ENCODE measurements at places on chromosomes 7 and 10.

- DNase-seq: peak; percentile 30
Observed at GRCh38 chr10:3126249-3126648, 46.3 kb downstream of the PITRM1 start.

GRCh38 chr7:35593899-35594298 lies 101.0 kb downstream of the HERPUD2 start:
- DNase-seq: peak; percentile 43

GRCh38 chr7:134535272-134535918 lies 8.0 kb downstream of the AKR1B10 start:
- DNase-seq: no peak

DNA sequence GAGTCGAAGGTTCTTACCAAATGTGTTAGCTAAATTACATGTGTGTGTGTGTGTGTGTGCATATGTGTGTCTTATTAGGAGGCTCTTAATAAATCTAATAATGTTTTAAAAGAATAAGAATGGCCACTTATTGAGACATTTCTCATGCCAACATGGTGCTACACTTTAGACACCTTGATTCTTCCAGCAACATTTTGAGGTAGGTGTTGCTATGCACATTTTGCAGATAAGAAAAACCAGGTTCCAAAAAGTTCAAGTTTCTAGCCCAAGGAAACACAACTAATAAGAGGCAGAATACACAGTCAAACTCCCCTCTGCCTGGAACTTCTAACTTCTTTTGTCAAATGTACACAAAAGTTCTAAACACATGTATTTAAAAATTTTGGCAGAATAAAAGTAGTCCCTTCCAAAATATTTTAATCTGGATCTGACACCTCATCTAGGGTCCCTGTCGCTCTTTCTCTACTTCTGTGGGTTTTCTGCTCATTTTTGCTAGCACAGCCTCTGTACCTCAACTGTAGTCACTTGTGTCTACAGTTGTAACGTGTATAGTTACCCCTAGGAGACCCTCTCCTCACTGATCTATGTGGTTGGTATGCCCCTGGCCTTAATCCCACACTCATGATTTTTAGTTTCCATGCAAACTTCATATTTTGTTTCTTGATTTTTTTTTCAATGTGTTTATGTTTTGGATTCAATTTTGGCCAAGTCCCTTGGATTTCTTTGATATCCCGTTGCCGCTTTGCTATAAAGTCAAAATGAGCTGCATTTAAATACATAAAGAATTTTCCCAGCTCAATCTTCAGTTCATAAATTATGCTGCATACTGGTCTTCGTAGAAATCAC lies 4.3 kb downstream of the ANKRD1 start:
- DNase-seq: no peak

DNA sequence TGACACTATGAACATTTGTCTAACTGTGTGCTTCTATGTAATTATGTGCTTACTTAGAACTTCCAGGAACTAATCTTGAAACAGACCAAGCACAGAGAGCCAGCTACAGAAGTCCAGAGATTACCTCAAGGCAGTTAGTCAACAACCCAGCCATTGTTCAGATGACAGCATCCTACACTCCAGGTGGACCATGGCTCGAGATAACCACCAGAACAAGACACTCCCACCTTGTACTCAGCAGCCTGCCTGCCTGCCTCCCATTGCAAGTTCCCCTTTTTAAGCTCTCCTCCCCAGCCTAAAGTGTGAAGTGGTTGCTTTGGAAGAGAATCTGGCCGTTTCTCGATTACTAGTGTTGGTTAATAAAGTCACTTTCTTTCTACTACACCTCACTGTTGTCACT lies 1080.6 kb upstream of the LRRN3 start:
- peak; percentile 80 for DNase-seq

DNA sequence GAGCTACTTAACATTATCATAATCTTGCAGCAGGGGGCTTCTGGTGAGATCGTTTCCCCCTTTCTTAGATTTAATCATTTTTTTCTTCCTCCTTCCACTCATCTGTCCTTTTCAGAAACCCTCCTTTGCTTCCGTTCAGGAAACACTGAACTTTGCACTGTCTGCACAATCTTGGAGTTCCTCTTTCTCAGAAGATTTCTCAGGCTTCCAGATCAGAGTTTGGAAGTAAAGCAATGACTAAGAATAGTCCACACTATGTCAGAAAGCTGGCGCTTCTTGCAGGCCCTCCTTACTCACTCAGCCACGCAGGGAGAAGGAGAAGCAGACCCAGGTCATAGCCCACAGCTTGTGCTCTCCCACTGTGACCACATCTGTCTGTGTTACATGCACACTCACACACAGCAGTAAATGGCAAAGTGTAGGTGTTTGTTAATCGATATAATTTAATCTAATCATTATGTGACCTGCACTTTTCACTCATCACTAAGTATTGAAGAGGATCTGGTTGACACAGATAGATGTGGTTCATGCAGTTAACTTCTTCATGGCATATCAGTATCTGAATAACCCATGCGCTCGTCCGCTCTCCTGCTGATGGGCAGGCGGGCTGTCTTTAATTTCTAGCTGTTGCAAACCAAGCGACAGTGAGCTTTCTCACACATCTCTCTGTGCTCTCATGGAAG lies 30.2 kb downstream of the ALOX5 start:
- no peak for DNase-seq

- DNase-seq: no peak
Observed at GRCh38 chr7:80832006-80832405, 86.8 kb downstream of the SEMA3C start.

GRCh38 chr10:118534136-118534535 lies 61.3 kb downstream of the PRLHR start:
- no peak for DNase-seq

DNA sequence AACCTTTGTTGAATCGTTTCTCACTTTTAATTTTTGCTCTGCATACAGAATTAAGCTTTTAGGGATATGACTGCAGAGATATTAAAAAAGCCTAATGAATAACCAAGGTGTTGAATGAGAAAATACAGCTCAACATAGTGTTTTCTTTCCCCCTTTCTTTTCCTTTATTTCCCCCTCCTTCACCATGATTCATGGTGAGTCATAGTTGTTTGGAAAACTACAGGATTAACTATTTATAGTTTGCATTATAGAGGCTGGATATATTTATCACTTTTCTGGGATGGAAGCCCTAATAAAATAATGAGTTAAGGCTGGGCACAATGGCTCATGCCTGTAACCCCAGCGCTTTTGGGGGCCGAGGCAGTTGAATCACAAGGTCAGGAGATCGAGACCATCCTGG lies 115.0 kb downstream of the DNAJB9 start:
- DNase-seq: peak; percentile 42

DNA sequence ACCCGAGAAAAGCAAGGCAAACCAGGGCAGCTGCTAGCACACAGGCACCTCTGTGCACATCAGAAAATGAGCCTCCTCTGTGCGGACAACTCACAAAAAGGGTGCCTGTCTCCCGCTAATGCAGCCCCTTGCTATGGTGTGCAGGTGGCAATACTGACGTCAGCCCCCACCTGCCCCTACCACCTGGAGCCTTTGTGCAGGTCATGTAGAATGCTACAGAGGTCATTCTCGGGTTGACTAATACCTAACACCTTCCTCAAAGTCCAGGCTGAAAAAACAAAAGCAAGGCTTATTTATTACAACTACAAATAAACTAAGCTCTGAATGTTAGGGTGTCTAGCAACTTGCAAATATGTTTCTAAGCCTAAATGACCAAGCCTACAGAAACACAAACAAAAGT lies 13.9 kb downstream of the PIP4K2A start:
- peak; percentile 94 for DNase-seq

DNA sequence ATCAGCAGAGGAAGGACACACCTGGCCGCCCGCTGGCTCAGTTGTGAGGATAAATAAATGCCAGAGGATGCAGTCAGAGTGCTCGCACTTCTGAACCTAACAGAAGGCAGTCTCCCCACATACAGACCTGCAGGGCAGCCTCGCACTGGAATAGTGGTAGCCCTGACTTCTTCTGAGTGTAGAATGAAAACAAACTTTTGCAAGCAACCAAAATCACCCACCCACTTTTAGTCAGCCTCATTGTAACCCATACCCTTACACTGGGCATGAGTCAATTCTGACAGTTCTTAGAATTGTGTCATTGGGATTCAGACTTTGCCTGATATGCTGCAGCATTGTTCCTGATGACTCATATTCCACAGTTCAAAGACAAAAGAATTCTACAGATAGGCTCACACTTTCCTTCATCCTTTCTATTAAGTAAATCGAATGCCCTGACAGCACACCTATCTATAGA lies 167.0 kb upstream of the CDK1 start:
- DNase-seq: peak; percentile 59

DNA sequence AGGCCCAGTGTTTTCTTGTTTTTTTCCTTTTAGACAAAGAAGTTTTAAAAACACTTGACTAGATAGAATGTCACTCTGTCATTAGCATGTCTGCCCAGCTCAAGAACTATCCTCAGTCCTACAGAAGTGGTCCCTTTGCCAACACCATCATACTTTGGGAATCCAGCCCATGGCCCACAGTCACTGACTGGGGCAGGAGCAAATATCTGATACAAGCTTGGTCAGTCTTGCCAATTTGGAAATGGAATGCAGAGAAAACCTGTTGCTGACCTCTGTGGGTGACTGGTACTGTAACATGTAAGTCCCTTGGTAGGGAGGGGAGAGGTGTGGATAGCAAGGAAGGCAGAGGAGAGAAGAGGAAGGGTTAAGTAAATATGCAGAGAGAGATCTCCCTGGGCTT lies 47.8 kb downstream of the IPMK start:
- no peak for DNase-seq

DNA sequence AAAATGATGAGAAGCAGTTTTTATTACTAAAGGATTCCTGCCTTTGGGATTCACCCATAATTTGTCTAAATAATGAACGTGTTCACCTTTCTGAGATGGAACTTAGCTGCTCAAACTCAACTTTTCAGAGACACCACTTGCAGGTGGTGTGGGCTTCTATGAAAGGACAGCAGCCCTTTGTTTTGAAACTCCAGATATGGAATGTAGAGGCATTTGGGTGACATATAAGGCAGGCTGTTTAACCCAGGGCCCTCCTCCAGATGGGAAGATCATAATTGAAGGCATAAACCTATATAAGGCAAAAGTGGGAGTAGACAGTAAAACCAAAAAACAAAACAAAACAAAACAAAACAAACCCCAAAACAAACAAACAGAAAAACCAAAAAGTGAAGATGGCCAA lies 11.9 kb upstream of the HUS1 start:
- DNase-seq: peak; percentile 28

DNA sequence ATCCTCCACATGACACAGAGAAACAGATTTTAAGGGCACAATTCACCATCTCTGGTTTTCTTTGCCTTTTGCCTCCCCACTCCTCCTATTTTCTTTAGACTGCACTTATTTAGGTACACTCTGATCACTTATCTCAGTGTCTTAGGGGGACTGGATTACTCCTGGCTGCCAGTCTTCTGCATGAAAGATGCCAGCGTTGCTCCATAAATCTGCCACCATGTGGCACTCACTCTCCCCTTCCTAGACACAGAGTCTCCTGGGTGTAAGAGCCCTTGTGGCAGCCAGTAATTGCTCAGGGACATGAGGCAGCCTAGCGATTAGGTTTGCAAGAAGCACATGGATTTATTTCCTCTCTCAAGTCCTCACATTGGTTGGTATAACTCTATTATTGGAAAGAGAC lies 34.5 kb upstream of the RBM20 start:
- DNase-seq: peak; percentile 76

DNA sequence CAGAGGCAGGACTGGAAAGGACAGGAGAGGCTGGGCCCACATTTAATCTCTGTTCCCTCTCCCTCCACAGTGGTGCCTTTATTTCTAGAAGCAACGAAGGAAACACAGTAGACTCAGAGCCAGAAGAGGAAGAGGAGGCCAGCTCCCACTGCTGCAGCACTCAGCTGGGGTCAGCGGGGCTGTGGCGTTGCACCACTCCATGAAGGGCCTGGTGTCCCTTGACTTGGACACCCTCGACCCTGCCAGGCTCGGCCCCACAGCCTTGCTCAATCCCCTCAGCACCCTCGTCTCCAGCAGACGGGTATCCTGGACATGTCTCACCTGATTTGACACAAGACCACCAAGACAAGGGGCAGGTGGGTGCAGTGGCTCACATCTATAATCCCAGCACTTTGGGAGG lies 38.8 kb downstream of the PRKAG2 start:
- no peak for DNase-seq

- peak; percentile 71 for DNase-seq
Observed at GRCh38 chr10:16809074-16809718, 8.0 kb downstream of the RSU1 start.

- peak; percentile 69 for DNase-seq
Observed at GRCh38 chr7:75889223-75889825, 10.5 kb downstream of the RHBDD2 start.

DNA sequence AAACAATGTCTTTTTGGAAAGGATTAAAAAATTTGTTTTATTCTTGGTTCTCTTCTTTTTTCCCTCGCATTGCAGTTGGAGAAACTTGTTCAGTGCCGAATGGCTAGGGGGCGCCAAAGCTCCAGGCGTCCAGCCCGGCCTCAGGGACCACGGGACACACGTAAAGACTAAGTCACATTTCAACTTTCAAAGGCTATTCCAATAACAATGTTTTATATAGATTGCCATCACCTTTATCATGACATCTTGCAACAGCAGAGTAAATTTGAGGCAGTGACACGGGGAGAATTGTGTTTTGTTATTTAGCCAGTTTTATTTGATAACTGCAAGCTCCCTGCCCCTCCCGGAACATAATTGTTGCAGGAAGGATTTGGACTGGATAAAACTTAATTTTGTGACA lies 2.2 kb upstream of the IGFBP3 start:
- peak; percentile 86 for DNase-seq

DNA sequence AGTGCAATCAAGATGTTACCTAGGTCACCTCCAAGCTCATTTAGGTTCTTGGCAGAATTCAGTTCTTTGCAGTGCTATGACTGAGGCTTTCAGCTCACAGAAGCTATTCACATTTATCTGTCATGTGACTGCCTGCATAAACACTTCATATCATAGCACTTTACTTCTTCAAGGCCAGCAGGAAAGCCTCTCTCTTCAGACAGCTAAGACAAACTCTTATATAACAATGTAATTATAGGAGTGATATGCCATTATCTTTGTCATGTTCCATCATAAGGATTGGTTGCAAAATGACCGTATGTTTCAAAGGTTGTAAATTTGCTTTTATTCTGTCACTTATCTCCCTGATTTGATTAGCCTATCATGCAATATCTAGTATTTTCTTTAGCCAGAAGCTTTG lies 78.8 kb upstream of the TMEM196 start:
- DNase-seq: peak; percentile 76

DNA sequence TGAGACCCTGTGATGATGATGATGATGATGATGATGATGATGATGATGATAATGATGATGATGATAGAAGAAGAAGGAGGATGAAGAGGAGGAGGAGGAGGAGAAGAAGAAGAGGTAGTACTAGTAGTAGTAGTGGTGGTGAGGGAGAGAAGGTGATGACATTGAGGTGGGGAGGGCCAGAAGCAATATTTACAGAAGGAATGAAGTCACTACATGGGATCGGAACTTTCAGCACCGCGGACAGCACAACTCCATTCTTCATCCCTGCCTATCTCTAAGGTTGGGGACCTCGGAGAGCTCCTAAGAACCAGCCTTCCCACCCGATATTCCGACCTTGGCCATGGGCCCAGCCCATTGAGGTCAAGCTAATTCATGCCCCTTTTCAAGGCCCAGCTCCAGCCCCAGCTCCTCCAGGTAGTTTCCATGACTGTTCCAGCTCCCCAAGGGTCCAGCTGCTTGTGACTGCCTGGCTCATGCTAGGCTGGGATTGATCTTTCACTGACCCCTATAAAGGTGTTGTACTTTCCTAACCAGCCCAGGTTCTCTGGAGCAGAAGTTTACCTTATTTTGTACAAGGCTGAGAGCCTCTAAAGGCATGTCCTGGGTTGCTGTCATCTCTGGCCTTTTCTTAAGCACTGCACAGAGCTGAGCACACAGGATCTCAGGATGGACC lies 10.3 kb downstream of the CRHR2 start:
- peak; percentile 75 for DNase-seq

GRCh38 chr7:113774182-113774807 lies 144.5 kb downstream of the PPP1R3A start:
- DNase-seq: peak; percentile 84

All from DMS53 (cell line).